ENCODE measurements at places on chromosomes 4 and X. TPM values are rescaled to one million over a fixed set of nuclear protein-coding genes. Genes with fewer than 3 reads are reported as not detected.

GRCh38 chr4:38605753-38606586 lies 58.0 kb upstream of the KLF3 start:
- peaks cover 45% of the 10 kb centered on the region for H3K4me1 ChIP-seq
- H3K36me3 ChIP-seq = no peaks in the 10 kb centered on the region
- DNase-seq = no peak
- H3K27ac ChIP-seq = peak overlapping the region; percentile 63

DNA sequence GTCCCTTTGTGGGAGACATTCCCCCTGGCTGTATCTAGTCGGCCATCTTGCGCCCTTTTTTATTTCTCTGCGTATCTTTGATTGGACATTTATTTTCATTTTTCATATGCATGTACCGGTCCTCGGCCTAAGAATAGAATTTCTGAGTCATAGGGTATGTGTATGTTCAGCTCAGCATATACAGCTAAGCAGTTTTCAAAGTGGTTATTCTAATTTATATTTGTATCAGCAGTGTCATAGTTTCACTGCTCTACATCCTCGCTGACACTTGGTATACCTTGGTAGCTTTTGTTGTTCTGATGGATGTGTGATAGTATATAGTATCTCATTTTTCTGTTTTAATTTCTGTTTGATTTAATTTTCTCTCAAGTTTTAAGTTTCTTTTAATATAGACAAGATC lies 38.7 kb downstream of the BEX3 start:
- H3K4me1 ChIP-seq = no peaks in the 10 kb centered on the region
- DNase-seq = no peak
- H3K4me3 ChIP-seq = no peak overlapping the region
- H3K27me3 ChIP-seq = no peaks in the 10 kb centered on the region

DNA sequence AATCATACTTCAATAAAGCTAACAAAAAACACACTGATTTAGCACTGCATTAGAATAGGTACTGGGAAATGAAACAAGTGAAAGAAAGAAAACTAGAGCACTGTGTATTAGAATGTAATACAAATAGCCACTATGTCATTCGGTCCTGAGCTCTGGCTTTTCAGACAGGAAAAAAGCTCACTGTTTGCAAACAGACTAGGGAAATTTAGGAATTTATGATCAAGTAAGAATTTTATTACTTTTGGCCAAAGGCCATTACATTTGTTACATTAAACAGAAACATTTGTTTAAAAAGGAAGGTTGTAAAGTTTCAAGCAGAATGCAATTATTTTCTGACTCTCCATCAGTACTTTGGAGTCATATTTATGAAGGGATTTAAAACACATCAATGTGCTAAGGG lies 68.7 kb downstream of the KLHL8 start:
- no peaks in the 10 kb centered on the region for H3K27me3 ChIP-seq
- no peaks in the 10 kb centered on the region for H3K4me1 ChIP-seq
- H3K4me3 ChIP-seq = no peak overlapping the region
- H3K36me3 ChIP-seq = no peaks in the 10 kb centered on the region
- no peak for DNase-seq

The AGA gene
- 32.1 TPM for total RNA-seq
